ENCODE measurements at places on chromosomes 13 and 19.

GRCh38 chr19:29568036-29569025 lies 37.8 kb upstream of the POP4 start:
- DNase-seq = no peak

DNA sequence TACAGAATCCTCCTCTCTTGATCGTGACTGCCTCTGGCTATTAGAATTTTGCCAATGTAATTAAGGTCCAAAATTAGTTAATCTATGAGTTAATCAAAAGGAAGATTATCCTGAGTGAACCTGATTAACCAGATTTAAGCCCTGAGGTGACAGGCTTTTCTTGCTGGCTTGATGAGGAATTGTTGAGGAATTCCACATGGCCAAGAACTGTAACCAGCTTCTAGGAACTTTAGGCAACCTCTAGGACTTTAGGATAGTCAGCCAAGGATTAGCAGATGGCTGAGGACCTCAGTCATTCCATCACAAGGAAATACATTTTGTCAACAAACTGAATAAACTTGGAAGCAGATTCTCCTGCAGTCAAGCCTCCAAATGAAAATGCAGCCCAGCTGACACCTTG lies 84.8 kb downstream of the STOML3 start:
- DNase-seq = no peak

DNA sequence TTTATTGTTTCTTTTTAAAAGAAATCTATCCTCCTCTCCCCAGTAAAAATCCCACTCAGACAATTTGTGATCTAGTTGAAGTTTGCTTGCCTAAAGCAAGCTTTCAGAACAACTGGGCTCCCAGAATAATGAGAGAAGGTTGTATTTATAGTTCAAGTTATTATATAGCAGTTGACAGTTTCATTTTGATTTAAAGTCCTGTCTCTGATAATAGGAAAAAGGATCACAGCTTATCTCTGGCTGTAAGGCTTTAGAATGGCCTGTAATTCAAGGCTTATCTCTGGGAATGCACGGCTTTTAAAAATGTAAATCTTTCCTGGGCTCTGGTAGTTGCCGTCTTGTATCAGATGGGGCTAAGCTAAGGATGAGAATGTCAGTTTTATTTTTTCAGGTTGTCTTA lies 123.3 kb upstream of the TMTC4 start:
- no peak for DNase-seq

- DNase-seq = peak; percentile 61
Observed at GRCh38 chr19:33794683-33795369, 1.8 kb upstream of the KCTD15 start.

DNA sequence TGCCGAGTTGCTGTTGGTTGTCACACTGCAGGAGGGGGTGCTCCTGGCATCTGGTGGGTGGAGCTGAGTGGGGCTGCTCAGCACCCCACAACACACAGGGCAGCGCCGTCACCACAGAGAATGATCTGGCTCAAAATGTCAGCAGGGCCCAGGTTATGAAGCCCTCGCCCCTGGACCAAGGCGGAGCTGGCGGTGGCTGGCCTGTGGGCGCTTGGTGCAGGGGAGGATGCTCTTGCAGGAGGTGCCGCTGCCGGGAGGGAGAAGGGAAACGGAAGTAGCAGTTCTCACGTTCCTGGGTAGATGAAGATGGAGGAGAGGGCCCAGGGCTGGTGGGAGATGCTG lies 14.2 kb upstream of the LENG8 start:
- DNase-seq = no peak

GRCh38 chr19:2494084-2494446 lies 18.1 kb downstream of the GADD45B start:
- DNase-seq = no peak

GRCh38 chr19:16372065-16372915 lies 47.7 kb downstream of the KLF2 start:
- DNase-seq = peak; percentile 51

DNA sequence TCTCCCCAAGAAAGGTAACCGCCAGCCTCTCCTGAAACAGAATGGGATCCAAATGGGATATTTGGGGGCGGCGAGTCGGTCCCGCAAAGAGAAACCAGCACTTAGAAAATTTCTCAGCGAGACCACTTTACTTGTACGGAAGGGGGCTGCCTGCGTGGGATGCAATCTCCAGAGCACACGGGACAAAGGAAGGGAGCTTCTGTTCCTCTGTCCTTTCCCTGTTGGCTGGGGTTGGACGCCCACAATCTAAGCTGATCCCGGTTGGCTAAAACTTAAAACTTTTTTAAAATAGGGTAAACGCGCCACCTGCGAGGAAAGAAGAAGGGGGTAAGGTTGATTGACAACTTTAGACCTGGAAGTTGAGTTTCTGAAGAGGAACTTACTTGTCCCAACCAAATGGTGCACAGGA lies 826 bp upstream of the BSG start:
- no peak for DNase-seq

GRCh38 chr13:99051768-99052455 lies 74.0 kb upstream of the DOCK9 start:
- DNase-seq = no peak

GRCh38 chr19:17236811-17237543 lies 8.7 kb downstream of the NR2F6 start:
- no peak for DNase-seq

DNA sequence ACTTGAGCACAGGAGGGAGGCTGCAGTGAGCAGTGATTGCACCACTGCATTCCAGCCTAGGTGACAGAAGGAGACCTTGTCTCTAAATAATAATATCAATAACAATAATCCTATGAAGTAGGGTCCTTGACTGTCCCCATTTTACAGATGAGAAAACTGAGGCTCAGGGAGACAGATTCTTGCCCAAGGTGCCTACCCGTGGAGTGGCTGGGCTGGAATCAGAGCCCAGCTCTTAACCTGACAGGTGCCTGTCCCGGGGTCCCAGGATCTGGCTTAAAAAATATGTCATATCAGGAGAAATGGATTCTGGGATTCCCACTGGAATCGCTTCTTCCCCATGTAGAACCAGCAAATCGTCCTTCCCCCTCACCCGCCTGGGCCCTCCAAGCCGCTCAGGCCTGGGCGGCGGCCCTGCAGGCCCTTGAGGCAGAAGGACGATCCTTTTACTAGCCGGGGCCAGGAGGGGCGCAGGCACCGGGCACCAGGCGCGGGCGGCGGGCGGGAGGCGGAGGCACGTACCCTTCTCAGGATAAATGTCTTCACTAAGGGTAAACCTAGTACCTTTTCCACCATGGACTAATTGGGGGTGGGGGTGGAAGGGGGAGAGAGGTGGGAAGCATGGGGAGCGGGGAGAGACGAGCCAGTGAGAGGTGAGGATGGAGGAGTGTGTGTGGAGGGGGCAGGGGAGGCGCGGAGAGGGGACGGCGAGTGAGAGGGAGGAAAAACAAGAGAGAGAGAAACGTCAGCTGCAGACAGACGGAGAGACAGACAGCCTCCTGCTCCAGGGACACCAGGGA lies 60.6 kb downstream of the COLGALT1 start:
- DNase-seq = no peak

DNA sequence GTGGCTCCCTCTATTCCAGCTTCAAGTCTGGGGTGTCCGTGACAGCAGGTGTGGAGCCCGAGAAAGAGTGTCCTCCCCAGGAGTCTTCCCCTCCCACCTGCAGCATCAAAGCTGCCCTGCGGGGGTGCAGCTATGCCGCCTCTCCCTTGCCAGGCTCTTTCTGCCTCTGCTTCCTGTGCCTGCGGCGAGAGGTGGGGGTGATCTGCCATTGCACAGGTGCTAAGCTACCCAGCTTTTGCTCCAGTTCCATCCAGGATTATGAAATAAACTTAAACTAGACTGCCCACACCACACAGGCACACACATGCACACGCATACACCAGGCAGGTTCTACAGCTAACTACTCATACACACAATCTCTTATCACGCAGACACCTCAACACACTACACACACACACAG lies 104.7 kb upstream of the CLDN10 start:
- DNase-seq = no peak

DNA sequence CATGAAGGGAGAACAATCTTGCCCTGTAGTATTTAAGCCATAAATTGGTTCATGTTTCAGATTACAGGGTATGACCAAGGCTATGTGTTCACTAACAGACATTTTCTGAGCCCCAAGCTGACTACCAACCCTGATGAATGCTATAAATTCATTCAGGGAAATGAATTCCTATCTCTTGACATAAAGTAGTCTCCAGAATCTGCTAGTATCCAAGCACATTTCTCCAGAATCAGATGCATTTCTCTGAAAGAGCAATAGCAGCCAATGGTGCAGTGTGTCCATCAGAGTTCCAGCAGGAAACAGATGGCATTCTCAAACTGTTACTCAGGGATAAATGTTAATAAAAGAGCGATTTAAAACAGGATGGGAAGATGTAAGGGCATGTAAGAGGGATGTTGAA lies 226.4 kb downstream of the COG6 start:
- DNase-seq = no peak

DNA sequence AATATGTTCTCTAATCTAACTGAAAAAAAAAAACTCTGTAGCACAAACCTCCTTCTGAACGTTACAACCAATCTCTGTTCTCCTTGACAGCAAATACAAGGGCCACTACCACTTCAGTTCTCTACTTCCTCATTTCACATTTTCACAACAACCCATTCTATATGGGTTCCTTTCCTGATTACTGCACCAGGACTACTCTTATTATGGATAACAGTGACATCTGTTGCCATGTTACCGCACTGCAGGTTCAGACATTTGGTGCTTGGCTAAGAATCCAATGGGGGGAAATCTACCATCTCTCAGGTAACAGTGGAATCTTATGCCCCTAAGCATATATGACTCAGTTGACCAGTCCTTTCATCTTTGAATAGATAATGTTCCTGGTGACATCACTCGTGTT lies 11.6 kb upstream of the FPR3 start:
- DNase-seq = no peak

DNA sequence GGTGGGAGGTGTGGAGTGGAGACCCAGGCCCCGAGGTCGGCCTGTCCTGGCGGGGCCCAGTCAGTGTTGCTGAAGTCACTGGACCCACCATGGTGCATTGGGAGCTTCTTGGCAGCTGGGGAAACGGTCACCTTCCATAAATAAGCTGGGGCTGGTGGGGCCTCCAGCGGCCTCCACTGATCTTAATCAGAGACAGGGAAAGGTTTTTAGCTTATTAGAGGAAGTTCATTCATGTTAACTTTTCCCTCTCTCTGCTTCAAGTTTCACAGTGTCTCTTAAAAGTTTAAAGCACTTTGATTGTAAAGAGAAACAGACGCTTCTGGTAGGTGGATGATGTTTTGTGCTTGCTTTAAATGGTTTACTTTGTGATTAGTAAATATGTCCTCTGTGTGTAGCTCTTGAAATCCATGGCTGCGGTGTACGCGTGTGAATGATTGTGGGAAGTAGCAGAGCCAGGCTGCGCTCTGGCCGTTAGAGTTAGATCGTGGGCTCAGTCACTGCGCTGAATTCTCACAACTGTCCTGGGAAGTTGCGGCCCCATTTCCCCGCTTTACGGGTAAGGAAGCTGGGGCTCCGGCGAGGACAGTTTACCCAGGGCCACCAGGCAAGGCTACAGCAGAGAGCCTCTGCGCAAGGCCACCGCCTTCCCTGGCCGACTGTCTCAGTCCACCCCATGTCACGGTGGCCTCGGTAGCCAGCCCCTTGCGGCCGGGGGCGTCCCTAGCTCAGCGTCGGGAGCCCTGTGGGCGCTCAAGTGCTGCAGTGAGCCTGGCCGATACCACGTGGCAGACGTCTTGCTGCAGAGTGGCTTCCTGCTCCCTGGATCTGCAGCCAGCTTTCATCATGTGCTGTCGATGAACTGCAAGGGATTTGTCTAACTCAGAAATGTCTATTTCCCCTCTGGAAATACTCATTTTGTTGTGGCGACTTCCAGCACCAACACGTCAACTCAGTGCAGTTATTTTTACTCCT lies 16.5 kb upstream of the NDUFS7 start:
- DNase-seq = no peak

DNA sequence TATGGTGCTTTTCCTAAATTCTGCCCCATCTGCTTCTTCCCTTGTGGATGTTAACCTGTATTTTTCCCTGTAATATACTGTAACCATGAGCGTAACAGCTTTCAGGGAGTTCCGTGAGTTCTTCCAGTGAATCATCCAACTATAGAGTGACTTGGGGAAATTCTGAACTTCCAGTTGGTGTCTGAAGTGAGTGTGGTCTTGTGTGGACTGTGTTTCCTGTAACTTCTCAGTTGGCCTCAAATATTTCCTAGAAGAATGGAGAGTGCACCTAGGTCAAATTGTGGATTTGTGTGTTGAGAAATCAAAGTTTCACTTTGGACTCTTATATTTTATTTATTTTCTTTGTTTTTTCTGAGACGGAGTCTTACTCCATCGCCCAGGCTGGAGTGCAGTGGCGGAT lies 11.0 kb upstream of the ZNF766 start:
- DNase-seq = no peak

DNA sequence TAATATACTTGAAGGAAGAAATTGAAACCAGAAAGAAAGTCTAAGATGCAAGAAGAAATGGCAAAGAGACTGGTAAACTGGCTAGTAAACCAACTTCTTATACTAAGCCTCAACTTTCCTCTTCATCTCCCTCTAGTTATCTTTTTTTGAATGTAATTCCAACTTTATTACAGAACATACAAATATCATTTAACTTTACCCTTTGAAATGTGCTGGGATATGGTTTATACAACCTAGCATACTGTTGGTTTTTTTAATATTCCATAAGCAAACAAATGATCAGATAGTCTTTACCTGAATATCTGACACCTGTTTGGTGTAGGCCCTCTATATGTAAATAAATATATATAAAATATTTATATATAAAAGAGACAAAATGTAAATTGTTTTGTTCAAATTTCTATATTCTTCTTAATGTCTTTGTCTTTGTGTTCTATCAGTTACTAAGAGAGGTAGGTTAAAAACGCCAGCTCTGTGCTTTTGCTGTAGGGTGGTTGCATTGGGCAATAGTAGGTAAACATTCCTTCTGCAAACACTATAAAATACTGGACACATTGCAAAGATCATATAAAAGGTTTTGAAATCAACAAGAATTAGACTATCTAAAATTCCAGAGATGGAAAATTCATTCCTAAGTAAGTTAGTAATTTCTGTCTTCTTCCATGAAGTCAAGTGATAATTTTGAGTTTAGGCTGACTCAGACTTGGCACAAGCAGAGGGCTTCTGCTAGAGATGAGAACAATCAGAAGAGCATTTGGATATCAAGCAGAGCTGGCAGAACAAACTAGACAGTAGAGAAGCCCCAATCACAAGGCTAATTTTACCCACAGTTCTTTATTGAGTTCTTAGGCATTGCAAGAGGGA lies 383.3 kb downstream of the RFC3 start:
- no peak for DNase-seq

GRCh38 chr13:79423801-79424642 lies 18.0 kb upstream of the RBM26 start:
- no peak for DNase-seq

DNA sequence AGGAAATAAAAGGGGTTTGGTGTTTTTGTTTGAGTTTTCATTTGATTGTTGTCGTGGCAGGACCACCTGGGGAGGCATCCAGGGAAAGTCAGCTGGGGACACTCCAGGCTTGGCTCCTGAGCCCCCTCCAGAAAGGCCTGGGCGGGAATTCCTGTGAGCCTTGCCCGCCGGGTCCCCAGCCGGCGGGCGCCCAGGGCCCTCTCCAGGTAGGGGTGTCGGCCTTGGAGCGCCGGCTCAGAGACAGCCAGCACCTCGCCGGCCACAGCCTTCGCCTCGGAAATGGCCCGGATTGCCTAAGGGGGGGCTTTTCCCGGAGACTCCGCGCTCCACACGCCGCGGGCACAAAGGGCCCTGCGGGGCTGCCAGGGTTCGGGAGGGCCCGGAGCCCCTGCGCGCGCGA lies 125.0 kb downstream of the TNFRSF19 start:
- no peak for DNase-seq

Measured in ovary (tissue), 10 donors.